ENCODE measurements at places on chromosomes 1 and 21.
A peak's percentile ranks its signal among the peaks of the same experiment; 100 is the strongest.

DNA sequence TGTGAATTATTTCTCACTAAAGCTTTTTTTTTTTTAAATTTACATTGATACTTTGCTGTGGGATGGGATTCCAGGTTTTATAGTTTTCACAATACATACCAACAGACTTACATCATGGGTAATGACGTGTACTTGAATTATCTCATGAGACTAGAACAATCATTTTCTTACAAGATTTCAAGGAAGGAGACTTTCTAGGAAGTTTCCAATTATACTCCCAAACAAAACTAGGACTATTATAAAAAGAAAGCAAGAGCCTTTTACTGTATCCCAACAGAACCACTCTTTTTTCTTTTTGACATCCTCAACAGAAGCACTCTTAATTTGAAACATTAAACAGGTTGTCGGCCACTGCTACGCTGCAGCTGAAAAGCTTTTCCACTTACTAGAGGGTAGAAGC lies 48.7 kb downstream of the TESK2 start:
- no peak for DNase-seq

GRCh38 chr1:40901886-40902852 lies 40.0 kb upstream of the CITED4 start:
- no peak for DNase-seq

DNA sequence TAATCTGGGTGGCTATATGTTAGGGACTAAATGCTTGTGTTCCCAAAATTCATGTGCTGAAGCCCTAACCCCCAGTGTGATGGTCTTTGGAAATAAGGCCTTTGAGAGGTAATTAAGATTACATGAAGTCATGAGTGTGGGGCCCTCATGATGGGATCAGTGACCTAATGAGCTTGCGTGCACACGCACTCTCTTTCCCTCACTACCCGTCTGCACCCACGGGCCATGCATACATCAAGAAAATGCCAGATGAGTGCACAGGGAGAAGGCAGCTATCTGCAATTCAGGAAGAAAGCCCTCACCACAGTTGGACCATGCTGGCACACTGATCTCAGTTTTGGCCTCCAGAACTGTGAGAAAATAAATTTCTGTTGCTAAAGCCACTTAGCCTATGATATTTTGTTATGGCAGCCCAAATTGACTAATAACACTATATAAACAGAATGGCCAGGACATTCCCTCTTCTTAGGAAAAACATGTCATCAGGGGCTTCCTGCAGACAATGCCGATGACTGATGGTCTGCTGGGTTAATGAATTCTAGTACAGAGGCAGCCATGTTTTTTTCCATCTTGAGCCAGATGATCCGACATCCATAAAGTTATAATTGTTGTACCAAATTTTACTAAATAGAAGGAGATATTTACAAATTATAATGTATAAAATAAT lies 18.1 kb upstream of the MYOG start:
- no peak for DNase-seq

DNA sequence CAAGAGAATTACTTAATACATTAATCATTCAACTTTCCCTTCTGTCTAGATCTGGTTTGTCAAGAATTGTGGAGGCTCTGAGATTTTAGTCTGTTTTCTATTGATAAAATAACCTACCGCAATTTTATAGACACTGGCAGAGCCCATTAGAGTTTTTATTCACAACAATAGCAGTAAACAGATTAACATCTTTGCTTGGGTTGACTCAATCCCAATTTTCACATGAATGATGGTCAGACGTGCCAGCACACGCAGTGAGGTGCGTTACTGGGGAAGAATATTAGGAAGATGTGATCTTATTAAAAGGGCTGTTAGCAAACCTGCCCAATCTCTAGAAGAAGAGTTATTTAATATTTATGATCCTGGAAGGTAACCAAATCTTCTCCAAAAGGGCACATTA lies 736.6 kb downstream of the MRPL39 start:
- DNase-seq = no peak

- no peak for DNase-seq
Measured at GRCh38 chr1:112708489-112708888, 1.6 kb upstream of the RHOC start.

DNA sequence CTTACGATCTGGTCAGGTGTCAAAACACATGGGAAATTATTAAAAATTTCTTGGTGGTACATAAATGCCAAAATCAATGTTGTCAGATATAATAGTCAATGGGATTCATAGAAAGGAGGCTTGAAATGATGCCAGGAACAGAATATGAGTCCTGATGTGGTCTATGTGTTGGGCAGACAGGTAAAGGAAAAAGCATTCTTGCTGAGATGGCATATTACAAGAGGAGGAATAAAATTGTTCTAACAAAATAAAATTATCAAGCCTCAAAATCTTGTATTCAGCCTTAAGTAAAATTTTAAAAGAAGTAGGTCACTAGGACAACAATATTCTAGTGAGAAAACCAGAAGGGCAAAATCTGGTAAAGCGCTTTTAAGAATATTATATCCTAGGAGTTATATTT lies 30.9 kb upstream of the EDEM3 start:
- DNase-seq = no peak

DNA sequence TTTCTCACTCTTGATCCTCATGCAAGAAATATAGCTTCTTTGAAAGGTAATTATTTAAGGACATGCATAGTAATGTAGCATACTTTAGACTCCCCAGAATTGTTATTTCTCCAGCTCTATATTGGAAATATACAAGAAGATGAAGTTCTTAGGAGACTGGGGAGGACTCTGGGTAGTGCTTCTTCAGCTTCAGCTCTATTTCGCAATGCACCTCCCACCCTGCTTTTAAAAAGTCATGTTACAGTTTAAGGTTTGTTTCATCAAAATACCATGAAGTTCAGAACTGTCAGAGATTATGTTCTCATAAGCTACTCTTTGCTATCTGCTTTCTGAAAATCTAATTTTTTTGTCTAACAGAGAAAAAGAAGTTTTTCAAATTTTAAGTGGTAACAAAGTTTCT lies 586.2 kb upstream of the ADGRL4 start:
- no peak for DNase-seq

- no peak for DNase-seq
Measured at GRCh38 chr1:207308451-207309190, 12.9 kb upstream of the CD55 start.

- no peak for DNase-seq
Measured at GRCh38 chr1:71618766-71619530, 538.1 kb upstream of the ZRANB2 start.

GRCh38 chr1:73784026-73784425 lies 413.9 kb downstream of the LRRIQ3 start:
- no peak for DNase-seq

DNA sequence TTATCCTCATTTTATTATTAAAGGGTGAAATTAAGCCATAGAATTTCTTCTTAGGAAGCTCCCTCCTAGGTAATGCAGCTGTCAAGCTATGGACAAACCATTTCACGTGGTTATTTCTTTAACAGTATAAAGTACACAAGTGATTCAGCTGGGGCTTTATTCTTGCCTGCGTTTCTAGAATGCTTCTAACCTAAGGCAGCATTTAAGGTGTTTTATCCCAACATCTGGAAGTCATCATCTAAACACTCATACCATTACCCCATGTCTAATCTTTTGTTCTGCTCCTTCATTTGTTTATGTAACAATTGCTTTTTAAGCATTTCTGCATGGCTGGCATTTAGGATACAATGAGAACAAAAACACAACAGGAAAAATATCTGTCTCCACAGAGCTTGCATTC lies 829.2 kb upstream of the ADAMTS5 start:
- no peak for DNase-seq

GRCh38 chr1:111906816-111907215 lies 82.7 kb downstream of the KCND3 start:
- DNase-seq = no peak

GRCh38 chr1:27403065-27403726 lies 10.8 kb downstream of the GPR3 start:
- peak; percentile 51 for DNase-seq

- no peak for DNase-seq
Measured at GRCh38 chr1:27220096-27220495, 14.3 kb upstream of the WDTC1 start.

- DNase-seq = no peak
Measured at GRCh38 chr1:110449661-110450651, 993 bp upstream of the PROK1 start.

DNA sequence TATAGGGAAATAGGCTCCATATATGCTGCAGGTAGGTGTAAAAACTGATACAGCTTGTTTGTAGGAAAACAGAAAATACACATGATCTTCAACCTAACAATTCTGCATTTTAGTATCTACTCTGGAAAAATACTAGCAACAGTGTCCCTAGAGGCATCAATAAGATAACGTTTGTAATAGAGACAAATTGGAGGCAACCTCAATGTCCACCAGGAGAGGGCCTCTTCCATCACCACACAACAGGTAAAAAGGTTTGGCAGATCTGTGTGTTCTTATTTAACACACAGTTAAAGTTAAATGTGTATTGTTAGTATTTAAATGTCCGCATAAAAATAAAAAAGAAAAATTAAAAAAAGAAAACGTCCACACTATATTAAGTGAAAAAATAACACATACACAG lies 5.4 kb downstream of the EIF2D start:
- DNase-seq = no peak

- no peak for DNase-seq
Measured at GRCh38 chr1:247338723-247339275, 7.1 kb upstream of the ZNF496 start.

GRCh38 chr1:175783126-175783722 lies 39.8 kb upstream of the TNR start:
- DNase-seq = no peak

GRCh38 chr1:81650776-81651175 lies 150.0 kb upstream of the ADGRL2 start:
- no peak for DNase-seq

DNA sequence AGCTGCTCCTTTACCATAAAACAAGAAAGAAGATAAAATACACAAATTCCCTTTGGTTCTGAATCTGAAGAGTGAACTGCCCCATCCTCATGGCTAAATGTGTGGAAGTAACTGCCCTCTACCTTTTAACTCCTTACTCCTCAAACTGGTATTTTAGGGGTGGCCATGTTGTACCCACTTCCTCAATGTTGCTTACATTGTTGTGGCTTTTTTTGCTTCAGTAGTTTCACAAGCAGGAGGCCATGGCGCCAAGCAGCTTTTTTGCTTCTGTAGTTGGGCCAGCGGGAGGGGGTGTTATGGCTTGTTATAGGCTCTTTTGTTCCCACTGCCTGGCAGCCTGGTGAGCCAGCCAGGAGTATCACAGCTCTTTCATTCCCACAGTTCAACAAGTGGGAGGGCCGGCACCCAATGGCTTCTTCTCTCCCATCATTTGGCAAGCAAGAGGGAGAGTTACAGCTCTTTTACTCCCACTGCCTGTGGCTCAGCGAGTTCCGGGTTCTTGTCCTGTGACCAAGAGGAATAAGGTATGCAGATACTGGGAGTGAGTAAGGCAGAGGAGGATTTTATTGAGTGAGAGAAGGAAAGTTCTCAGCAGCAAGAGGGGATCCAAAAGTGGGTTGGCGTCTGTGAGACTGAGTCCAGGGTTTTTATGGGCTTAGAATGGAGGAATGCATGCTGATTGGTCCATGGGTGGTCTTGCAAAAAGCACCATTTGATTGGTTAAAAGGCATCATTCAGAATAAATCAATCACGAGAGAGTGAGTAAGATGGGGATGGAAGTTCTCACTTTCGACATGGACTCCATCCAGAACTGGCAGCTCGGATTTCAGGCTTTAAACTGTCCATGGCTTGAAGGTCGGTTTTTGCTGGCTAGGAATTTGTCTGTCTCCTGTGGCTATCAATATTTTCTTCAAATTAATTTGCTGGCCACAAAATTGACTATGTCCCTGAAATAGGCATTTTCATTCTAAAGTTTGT lies 429.6 kb downstream of the HLX start:
- no peak for DNase-seq

DNA sequence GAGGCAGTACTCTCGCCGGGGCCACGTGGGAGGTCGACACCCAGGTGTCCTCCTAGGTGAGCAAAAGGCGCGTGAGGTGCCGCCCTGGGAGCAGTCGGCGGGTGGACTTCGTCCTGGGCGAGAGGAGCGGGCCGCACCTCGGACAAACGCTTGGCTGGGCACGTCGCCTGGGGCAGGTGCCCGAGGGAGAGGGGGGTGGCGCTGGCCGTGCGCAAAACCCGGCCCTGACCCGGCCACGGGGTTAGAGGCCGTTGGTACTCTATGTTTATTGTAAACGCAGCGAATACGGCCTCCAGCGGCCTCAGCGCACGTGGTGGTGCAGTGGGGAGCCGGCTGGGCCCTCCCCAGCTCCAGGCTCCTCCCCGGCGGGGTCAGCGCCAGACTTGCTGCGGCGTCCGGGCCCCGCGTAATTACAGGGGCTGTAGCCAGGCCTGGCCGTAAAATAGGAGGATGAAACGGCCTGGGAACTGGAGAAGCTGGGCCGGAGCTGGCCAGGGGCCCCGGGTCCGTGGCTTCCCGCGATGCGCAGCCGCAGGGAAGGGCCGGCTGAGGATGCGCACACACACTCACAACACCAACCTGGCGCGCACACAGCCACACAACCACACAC lies 1.6 kb upstream of the EFNA1 start:
- DNase-seq = no peak

- DNase-seq = no peak
Measured at GRCh38 chr1:35201631-35202030, 8.7 kb upstream of the SFPQ start.

GRCh38 chr1:1260843-1261560 lies 12.7 kb downstream of the UBE2J2 start:
- DNase-seq = no peak

DNA sequence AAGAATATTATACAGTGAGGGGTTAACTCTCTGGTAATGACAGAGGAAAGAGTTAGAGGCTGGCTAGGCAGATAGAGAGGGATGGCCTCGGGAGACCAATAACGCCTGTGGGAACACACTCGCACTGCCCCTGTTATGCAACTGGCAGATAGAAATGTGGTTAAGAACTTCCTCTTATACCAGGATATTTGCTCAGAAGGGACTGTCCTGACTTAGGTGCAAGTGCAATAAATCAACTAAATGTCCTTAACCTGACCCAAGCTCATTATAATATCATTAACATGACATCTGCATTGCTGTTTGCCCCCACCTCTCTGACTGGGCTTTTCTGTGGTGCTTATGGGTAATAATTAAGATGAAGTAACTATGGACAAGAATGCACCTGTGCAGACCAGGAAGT lies 1518.0 kb downstream of the NCAM2 start:
- no peak for DNase-seq

- DNase-seq = no peak
Measured at GRCh38 chr1:75276385-75276784, 142.2 kb downstream of the LHX8 start.

- no peak for DNase-seq
Measured at GRCh38 chr1:33255347-33256220, 708 bp upstream of the ZNF362 start.
